ENCODE measurements at places on chromosomes 6 and 20.

DNA sequence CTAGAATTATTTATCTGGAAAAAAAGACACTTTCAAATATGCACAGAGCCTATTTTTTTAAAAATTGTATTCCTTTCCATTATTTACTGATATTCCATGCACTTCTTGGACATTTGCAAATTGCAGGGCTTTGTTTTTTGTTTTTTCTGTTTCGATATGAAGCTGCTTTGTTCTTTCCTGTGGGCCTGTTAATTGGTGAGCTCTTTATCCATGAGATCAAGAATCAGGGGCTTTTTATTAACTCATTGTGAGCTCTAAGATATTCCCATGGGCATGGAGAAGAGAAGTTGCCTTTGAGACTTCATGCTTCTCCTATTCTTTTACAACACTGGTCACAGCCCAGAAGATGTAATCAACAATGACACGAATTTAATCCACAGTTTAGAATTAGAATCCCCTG lies 145.1 kb downstream of the SAMD5 start:
- no peak for DNase-seq

DNA sequence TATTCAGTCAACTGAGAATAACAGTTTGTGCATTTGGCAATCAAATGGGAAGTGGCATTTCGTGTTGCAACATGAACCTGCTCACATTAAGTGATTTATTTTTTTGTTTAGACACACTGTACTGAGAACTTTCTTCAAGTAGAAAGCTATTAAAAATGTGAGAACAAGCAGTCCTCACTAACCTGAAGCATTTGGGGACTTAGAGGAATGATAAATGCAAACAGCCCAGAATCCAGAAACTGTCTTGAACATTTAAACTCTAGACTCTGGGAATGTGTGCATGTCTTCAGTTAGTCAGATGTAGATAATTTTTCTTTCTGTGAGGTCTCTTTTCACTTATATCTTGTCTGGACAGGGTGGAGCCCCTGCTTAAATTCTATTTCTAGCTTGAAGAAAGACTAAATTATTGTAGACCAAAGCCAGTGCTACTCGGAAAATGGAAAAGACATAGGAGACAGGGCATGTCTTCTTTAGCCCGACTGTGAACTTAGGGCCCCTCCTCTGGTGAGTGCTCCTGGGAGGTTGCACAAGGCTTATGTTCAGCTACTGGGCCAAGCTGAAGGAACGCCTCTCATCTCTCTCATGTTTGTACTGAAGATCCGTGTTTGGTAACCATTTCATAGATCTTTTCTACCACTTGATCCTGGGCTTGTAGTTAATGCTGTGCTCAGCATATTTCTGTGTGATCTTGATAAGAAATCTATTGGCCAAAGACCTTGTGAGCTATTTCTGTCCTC lies 70.1 kb downstream of the SLX4IP start:
- no peak for DNase-seq

DNA sequence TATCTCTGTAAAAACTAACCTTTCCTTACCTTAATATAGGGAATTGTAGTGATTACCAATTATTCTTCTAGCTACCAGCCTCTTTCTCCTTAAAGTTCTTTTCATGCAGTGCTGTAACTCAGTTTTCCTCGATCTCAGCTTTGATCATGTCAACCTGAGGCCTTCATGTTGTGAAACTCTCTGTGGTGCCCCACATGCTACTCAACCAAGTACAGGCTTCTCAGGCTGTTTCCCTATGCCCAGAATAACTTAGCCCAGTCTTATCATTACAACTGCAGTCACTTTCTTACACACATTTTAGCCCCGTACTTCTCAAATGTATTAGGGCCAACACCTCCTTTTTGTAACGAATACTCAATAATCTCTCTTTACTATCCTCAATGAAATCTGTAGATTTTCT lies 90.1 kb upstream of the SUPT3H start:
- DNase-seq = no peak

DNA sequence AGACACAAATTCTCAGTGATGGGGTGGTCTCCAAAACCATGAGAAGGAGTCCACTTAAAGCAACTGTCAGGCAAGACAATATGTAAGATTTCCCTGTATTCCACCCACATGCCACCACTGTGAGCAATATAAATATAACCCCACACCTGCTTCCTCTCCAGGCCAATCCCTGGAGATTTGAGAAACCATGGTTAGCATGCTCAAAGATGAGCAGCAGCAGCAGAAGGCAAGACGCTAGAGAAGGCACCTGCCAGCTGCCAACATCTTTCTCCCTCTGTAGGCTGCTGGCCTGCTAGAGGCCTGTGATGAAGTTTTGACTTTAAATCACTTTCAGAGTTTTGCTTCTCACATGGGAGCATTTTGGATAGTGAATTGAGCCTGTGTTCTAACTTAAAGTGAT lies 7.9 kb upstream of the SOD2 start:
- no peak for DNase-seq

DNA sequence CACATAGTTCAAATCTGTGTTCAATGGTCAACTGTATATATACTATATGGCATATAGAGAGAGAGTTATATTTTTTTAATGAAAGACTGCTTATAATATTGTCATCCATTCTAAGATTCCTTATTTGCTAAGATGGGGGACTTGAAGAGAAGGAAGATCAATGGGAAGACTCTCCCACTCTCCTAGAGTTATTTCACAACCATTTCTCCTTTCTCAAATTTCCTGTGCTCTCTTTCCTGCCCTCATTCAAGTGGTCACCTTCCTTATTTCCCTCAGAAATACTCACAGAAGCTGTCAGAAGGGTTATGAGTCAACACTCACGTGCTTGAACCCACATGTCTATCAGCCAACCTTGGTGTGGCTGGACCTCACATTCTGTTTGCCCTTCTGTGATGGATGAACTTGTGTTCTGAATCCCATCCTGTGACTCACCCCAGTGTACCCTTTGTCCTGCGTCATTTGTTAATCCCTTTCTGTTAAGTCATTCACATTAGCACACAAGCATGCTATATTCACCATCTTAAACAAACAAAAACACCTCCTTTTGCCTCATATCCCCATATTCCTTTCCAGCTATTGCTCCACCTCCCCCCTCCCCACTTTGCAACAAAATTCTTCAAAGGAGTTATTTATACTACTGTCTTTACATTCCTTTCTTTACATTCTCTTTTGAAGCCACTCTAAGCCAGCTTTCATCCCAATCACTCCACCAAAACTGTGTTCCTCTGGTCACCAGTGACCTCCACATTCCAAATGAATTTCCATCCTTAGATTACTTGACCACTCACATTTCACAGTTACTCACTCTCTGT lies 279.3 kb upstream of the TCF21 start:
- DNase-seq = no peak

Data from stimulated activated CD4-positive, alpha-beta T cell treated with anti-CD3 and anti-CD28 coated beads, TNF-alpha, amount 100 ng/mL, for 4 hours (primary cell).